Neuronal stem cell (in vitro differentiated cells): ENCODE measurements at places on chromosomes 2 and 18.
A peak's percentile ranks its signal among the peaks of the same experiment; 100 is the strongest.

DNA sequence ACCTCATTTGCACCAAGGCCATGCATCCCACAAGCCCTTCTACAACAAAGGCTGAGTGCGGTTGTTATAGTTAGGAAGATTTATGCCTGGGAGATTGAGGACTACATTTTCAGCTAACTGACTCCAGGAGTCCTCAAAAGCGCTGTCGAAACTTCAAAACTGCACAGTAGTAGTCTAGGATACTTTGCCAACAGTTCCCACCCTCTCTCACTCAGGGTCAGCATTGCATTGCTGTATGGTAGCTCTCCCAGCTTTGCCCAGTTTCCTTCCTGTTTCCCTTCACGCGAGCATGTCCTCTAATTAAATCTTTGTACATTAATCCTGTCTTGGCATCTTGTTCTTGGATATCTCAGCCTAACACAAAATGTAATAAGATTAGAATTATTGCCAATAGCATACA, 420.6 kb upstream of the UBE2E3 start:
- DNase-seq, result no peak

DNA sequence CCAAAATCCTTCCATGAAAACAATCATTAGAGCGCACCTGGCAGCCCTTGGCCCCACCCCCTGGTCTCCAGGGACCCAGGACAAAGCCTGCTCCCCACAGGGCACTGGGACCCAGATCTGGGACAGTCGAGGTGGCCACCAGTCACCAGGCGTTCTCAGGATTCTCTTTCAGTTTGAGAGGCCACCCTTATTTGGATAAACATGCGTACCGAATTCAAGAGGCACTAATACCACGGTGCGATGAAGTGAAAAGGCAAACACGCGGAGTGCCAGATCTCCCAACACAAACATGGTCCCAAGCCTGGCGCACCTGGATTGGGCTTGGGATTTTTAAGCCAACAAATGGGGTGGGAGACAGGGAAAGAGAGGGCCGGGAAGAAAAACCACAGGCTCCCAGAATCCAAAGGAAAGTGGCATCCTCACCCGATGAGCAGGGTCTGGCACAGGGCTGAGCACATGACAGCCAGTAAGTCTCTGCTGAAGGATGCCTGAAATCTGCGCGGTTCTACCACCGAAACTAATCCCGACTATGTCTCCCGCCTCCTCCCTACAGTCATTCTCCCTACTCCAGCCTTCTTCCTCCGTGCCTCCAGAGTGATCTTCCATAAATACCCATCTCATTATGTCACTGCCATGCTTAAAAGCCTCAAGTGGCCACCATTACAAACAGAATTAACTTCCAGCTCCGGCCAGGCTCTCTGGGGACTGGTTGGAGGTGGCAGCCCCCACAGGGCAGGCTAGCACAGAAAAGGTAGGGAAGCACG, 60.9 kb upstream of the KLHL29 start:
- no peak for DNase-seq

- no peak for DNase-seq
Observed at GRCh38 chr18:25876330-25876948, 214.0 kb downstream of the SS18 start.

- no peak for DNase-seq
Observed at GRCh38 chr2:168798076-168798887, 4.2 kb upstream of the NOSTRIN start.

DNA sequence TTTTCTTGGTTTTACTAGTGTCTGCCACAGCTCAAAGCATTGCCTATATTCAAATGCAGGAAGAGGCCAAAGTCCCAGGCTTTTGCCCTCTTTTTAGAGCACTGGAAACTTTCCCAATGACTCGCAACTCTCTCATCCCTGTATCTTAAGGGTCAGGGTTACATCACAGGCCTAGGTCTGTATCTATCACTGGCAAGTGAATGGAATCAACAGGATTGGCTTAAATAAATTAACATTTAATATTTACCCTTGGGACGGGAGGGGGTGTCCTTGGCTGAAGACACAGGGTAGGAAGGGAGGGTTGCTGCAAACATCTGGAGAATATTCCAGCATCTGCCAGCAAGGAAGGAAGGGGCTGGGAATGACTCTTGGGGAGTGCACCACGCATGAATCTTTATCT, 242.6 kb downstream of the SLC4A3 start:
- DNase-seq, result no peak

- no peak for DNase-seq
Observed at GRCh38 chr2:44964752-44965236, 23.3 kb downstream of the SIX3 start.

DNA sequence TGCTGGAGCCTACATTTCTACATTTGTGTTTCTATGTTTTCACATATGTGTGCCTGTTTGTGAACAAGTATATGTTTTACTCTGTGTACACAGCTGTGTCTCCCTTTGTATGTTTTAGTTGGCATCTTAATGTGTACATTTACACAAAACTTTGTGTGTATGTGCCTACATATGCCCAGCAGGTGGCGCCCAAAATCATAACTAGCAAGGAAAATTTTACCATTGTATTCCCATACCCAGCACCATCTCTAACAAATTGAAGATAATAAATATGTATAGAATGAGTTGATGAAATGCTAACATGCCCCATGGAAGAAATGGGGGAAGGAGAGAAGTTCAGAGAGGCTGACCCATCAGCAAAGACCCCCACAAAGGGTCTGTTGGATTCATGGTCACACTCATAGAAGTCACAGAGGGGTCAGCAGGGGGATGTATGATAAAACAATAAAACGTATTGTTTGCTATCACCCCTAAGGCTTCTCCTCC, 48.1 kb downstream of the PKDCC start:
- DNase-seq, result peak; percentile 56

GRCh38 chr2:55138882-55139229, 88.6 kb upstream of the RTN4 start:
- no peak for DNase-seq

DNA sequence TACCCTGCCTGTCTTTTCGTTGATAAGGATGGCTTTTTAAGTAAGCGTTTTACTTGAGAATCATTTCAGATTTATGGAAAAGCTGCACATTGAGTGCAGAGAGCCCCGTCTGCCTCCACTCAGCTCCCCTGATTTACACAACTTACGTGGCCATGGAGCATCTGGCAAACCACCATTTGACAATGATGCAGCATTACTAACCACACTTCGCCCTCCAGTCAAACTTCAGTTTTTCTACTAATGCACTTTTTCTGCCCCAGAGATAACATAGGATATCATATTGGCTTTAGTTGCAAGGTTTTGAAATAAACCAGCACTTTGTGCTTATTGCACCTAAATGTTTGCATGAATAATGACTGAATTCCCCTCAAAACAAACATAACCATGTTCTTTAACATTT, 165.1 kb upstream of the TPO start:
- DNase-seq, result no peak

- DNase-seq, result peak; percentile 77
Observed at GRCh38 chr2:84516234-84516986, at the start of gene DNAH6. TSS of gene DNAH6 (plus strand) at chr2:84516498. CDS start at chr2:84517827, 1,329 bp downstream.

DNA sequence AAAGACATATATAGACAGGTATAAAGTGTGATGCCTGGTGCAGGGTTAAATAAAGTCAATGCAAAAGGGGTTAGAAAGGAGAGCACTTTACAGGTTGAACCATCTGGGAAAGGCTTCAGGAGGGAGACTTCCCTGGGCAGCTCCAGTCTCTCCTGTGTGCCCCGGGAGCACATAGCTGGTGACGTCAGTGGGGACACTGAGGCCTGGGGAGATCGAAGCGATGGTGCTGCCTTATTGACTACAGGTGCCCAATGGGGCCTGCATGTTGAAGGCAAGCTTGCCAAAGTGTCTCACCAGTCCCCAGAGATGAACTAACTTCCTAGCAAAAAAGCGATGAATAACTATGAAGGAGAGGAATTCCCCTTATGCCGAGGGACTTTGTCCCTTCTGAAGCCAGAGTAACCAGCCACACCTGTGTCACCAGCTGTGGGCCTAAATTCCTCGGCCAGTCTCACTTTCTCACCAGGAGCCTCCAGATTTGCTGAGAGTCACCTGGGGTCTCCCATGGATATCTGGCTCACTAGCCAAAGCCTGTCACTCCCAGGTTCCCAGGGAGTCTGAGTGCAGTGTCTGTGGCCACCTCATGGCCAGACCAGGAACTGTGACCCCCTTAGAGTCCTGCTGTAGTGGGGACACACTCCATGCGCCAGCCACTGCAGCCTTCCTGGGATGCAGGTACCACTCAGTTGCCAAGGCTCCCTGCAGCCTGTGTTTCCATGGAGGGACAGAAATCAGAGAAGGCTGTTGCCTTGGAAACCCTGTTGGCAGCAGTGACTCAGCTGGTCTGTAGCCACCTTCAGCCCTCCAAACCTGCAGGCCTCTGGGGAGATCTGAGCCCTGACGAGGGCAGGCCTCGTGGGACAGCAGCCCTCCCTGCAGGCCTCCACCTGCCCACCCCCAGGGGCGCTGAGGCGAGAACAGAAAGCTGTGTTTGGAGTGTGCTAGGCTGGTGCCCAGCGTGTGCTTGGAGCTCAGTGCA, 128.7 kb downstream of the CTIF start:
- no peak for DNase-seq

DNA sequence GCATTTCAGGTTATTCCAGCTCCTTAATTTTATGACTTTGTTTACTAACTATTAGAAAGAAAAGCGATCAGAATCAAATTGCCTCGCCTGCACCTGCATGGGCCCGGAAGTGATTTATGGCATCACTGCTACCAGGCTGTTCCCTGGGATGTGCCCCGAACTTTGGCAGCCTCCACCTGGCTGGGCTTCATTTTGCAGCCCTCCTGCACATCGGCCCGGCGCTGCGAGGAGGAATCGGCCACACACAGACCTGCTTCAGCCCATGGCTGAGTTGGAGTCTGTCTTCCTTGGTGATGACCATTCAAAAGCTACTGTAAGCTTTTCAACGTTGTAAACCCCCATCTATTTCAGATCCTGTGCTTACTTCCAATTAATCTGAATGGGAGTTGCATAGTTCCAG, 638.0 kb downstream of the RNF144A start:
- DNase-seq, result no peak

DNA sequence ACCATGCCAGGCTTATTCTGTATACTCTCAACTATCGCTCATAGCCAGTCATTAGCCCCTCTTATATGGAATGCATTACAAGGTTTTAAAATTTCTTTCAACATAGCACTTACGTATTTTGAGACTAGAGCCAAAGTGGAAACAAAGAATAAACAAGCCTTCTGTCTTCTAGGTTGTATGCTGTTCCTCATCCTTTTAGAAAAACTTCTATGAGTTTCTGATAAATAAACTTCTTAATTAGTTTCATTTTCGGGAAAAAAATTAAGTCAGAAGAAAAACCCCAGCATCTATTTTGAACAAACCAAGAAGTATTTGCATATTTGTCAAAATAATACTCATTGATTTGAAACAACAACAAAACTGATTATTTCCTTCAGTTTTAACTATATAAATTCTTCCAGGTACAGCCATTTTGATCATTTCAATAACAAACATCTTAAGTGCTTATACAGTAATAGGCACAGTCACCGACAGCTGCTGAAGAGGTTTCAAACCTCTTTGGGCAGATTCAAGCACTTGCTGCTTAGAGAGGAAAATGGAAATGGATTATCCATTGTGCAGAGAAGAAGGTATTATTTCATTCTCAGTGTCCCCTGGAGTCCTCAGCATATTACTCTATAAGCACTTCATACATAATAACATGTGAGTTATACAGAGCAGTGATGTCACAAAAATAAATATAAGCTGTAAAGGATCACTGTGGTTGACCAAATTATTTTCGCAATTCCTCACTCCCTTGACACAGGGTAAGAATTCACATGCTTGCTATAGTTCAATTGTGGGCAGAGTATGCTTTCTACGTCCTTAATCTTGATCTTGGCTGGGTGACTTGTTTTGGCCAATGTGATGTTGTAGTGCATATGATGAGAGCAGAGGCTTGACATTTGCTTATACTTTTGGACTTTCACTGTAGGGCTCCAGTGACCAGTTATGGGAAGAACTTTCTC, 833.8 kb downstream of the TRIB2 start:
- DNase-seq, result no peak

DNA sequence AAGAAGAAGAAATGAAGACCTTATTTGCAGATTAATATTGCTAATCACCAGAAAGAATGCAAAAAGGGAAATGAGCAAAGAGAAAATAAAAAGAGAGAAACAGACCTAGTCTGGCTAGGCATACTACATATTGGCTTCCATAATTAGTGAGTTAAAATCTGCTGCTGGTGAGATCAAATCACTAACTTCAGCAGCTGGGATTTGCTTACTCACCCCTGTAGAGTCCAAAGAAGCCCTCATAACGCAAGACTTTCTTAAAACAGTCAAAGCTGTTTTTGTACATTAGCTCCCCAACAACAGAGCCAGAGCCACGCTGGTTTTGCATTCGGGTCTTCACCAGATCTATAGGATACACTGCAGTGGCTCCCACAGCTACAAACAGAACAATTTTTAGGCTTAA, 80.9 kb downstream of the SLC25A12 start:
- no peak for DNase-seq

DNA sequence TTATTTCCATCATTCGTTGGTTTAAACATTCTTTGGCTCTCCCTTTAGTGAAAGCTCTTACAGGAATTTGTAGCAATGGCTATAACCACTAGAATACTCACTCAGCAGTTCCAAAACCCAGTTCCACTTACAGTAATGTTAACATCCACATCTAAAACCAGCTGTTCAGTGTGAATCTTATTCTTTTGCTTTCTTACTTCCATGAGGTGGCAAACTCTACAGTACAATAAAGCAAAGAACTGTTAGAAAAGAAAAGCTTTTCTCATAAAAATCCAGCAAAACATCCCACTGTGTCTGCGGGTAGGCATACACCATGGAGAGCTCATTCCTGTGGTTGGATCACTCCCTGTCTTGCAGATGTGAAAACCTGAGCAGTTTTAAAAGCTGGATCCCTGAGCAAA, 147.1 kb downstream of the ARHGAP28 start:
- DNase-seq, result no peak
